Peyer's patch (tissue), 4 donors: ENCODE measurements at places on chromosomes 2 and 18. TPM values are rescaled to one million over a fixed set of nuclear protein-coding genes. Genes with fewer than 3 reads are reported as not detected.

- DNase-seq: no peak
Observed at GRCh38 chr2:239111401-239112100, 263.7 kb downstream of the TWIST2 start.

DNA sequence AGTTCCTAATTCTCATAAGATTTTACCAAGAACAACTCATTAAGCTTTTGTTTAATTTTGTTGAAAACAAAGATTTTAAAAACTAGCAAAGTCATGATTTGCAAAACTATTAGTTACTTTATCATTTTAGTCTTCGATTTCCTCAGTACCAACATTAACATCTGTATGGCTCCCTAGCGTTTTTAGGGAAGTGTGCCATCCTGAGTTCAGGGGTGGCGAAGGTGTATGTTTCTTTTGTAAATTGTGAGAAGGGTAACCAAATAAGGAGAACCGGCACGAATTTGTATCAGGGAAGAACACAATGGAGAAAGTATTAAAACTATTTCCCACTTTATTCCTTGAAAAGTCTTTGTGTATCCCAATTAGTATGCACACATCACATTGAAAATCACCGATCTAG is 419.9 kb downstream of the DSC3 start:
- DNase-seq: no peak

DNA sequence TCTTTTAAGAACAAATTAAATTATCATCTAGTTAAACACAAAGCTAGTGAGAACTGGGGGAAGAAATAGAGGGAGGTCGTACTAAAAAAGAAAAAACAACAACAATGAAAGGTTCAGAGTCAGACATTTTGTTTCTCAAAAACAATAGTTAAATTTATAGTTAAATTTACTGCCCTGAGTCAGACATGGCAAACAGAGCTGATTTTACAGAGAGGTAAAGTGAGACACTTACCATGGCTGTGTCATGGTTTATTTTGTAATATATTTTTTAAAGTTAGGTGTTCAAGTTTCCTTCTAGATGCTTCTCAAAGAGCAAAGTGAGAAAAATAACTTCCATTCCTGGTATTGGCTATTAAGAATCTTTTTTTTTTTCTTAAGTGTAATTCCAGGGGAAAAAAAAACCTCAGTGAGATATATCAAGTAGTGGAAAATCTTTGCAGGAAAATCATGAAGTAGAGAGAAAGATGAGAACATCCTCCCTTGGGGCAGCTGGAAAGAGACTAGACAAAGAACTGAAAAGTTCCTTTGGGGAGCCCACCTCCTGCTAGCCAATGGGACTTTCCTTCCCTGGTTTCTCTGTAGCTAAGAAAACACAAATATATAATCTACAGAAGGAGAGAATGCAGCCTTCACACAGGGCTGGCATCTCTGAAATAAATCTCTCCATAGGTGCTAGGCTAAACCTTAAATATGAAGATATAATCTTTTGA is 12.3 kb downstream of the KLF7 start:
- no peak for DNase-seq

The C2orf42 gene
- 12.4 TPM for total RNA-seq

The NT5DC4 gene
- total RNA-seq: 5.8 TPM

DNA sequence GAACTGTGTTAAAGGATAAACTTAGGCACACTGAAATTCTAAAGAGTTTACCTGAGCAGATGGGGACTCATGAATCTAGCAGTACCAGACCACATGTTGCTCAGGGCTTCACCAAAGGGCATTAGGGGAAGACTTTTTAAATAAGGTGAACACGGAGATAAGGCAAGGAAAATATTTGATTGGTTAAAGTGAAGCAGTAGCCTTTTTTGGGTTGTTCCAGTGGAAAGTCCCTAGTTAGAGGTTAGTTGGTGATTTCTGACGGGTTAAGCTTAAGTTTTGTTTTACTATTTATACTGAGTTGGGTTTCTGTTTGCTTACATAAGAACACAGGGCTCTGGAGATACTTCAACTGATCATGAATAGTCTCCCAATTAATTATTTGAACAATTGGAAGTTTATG is 722.5 kb downstream of the SOCS6 start:
- DNase-seq: no peak

- DNase-seq: no peak
Observed at GRCh38 chr18:44597797-44598196, 82.9 kb upstream of the SETBP1 start.

The SULT1C2 gene
- 1.3 TPM for total RNA-seq

DNA sequence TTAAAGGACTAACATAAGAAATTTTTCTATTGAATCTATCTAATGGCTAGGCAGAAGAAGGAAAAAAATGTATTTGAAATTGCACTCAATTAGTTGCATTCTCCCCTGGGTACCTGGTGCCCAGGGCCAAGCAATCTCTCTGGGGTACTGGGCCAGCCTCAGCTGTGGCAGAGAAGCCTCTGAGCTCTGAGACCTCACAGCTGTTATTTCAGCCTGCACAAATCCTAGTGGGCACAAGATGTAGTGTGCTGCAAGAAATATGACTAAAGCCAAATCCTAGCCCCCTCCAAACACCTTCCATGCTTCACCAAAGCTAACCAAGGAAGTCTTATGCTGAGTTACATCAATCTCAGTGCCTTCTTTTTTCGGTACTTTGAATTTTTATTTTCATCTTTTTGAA is 478.4 kb downstream of the STK39 start:
- no peak for DNase-seq

The FEV gene
- 5.1 TPM for total RNA-seq

- no peak for DNase-seq
Observed at GRCh38 chr2:62740221-62740620, 34.7 kb downstream of the EHBP1 start.

- DNase-seq: no peak
Observed at GRCh38 chr2:76187415-76187814, 476.7 kb upstream of the GCFC2 start.

DNA sequence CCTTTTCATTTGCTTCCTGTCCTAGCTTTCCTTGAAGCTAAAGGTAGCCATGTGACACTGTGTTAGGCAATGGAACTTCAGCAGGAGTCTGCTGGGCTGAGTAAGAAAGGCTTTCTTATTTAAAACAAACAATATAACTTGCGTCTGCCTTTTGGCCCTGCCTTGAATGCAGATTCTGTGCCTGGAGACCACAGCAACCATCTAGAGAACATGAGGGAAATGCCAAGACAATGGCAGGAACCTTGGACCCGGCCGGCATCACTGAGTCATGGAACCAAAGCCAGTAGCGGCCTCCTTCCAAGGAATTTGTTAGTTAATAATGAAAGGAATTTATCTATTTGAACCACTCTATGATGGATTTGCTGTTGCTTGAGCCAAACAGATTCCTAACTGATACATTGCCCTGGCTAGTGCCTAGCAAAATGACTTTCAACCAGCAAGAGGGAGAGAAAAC is 207.5 kb upstream of the EPHA4 start:
- DNase-seq: no peak

DNA sequence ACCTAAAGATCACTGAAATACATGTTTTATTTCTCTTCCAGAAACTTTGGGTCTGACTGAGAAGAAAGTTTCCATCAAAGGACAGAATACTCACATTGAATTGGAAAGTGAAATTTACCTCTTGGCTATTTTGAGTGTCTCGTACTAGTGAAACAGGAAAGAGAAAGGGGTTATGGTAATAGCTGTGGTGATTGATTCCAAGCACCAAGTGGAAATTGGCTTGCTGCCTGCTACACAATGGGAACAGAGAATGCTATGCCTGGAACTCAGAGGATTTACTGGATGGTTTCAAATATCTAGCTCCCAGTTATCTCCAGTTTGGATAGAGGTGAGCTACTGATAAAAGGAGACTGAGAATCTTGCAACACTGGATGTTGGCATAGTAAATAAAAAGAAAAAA is 492.8 kb upstream of the FSIP2 start:
- no peak for DNase-seq
